Activated CD8-positive, alpha-beta T cell treated with anti-CD3 and anti-CD28 coated beads, Interleukin-2, amount 10 ng/mL, durations not matched to agents 7 days and 5 days (primary cell): ENCODE measurements at places on chromosomes 6 and 20.

GRCh38 chr20:5078399-5078958, 41.3 kb downstream of the PCNA start:
- peak; percentile 93 for DNase-seq

- no peak for DNase-seq
Measured at GRCh38 chr6:4904461-4905025, 99.3 kb downstream of the RPP40 start.

- DNase-seq = peak; percentile 47
Measured at GRCh38 chr6:53701333-53702218, 36.0 kb upstream of the KLHL31 start.

DNA sequence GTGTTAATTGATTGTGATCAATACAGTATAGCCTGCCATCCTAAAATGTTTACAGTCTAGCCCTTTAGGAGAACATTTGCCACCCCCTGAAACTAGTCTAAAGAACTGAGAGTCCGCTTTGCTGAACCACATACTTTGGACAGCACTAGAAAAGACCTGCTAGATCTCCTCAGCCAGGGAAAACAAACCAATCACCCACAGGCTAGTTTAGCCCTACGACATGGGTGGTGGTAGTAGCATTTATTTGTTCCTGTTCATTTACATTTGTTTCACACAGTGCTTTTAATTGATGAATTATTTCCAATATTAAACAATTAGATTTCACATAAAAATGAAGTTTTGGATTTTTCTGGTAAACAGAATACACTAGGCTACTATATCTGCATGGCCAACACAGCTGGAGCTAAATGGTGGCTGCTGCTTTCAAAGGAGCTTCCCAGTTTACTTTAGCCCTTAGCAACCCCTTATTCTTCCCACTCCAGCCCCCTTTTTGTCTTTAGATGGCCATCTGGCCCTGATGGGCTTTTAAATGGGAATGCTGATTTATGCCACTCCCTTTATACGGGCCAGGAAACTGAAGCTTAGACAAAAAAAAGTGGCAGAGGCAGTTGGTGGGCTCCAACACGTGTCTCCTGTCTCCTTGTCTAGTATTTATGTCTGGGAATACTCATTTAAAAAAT, 72.4 kb downstream of the ADGRG6 start:
- no peak for DNase-seq

- peak; percentile 84 for DNase-seq
Measured at GRCh38 chr20:13231031-13231752, 10.1 kb downstream of the ISM1 start.

GRCh38 chr6:147057705-147058342, 146.4 kb upstream of the STXBP5 start:
- DNase-seq = no peak

DNA sequence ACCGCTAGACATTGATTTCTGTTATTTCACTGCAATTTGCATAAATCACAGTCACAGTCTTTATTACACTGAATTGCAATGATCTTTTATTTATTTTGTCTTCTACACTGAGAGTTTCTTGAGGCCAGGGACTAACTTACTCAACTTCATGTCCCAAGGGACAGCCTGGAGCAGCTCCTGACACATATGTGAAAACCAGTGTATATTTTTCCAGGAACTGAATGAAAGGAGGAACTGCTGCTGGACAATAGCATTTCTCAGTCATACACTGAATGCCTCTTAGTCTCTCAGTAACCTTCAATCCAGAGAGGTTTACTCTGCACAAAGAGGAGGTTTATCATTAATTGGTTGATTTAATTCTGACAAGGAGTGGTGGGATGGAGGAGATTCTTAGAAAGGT, 5.9 kb downstream of the F13A1 start:
- DNase-seq = peak; percentile 2

DNA sequence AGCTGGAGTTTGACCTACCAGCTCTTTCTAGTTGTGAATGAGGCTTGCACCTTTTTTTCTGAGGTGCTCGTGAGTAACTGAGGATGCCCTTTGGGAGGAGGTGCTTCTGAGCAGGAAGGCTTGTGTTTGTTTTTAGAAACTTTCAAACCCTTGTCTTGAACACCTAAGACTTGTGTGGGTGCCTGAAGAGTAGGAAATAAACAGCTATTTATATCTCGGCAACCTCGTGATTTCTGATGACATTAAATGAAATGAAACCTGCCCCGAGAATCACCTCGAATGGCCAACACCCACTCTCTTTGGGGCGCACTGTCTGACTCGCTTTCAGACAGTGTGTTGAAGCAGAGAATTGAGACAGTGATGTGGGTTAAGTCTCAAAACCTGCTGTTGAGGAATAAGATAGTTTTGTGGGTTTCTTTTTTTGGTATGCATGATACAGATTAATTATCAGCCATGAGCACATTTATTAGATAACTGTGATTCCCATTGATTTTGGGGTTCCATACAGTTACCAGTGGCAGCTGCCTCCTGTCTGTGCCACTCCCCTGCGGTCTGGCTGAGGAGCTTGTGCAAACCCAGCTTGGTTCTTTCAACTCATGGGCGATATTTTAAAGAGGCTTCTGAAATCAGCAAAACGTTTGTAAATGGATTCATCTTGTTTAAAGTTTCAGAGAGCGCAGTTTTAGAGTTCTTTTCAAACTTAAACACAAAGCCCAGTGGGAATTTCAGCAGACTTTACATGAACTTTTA, 8.4 kb downstream of the IRF4 start:
- DNase-seq = peak; percentile 56

DNA sequence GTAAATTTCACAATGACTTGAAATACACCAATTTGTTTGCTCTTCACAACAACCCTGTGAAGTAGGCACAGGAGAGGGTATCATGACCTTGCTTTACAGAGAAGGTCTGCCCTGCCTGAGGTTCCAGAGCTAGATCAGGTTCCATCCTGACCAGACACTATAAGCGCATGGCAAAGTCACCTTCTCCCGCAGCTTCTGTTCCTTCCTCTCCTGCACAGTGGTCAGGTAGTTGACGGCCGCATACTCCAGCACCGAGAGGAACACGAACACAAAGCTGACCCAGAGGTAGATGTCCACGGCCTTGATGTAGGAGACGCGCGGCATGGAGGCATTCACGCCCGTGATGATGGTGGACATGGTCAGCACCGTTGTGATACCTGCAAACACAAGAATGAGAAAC, 34.3 kb downstream of the PM20D2 start:
- DNase-seq = no peak

DNA sequence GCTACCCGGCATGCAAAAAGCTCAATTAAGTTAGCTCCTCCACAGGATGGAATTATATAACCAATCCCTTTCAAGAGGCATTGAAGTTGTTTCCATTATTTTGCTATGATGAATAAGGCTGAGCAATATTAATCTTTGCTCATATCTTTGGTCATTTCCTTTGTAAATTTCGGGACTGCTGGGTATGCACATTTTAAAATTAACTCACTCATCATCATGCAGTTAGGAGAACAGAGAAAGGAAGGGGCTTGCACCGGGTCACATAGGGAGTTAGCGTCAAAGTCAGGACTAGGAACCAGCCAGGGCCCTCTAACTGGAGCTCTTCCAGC, 430 bp upstream of the FAM110A start:
- no peak for DNase-seq

GRCh38 chr6:13273931-13274706, 54.2 kb downstream of the TBC1D7 start:
- peak; percentile 52 for DNase-seq

GRCh38 chr6:13044896-13045295, 283.4 kb downstream of the TBC1D7 start:
- DNase-seq = no peak

DNA sequence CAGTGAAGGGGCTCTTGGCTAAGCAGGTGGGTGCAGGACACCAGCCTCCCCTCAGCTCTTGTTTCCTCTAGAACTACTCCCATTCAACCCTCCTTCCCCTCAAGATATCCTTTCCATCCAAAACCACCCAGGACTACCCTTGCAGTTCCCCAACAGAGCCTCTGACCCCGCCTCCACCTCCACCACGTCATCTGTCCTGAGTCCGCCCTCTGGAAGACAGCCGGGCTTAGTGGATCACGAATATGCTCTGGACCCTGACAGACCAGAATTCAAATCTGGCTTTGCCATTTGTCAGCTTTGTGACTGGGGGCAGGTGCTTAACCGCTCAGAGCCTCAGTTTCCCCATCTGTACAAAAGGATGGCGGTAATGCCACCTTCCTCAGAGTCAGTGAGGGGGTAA, 31.4 kb downstream of the TFEB start:
- DNase-seq = no peak

DNA sequence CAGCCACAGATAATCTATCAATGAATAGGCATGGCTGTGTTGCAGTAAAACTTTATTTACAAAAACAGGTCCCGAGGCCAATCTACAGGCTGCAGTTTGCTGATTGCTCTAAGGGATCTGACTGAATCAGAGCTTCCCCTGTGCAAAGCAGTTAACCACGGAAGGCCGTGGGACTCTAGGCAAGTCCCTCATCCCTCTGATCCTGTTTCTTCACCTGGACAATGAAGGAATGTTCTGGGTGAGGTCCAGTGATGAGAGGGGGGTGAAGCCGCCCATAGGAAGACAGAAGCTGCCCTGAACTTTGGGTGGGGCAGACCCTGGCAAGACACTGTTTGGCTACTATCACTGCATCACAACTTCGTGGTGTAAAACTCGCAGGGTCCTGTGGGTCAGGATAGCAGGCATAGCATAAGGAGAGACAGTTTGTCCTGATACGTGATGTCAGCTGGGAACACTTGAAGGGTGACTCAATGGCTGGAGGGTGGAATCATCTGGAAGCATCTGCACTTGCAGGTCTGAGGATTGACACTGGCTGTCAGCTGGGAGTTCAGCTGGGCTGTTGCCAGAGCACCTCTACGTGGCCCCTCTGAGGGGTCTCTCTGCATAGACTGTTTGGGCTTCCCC, 33.3 kb upstream of the TGM2 start:
- DNase-seq = no peak

GRCh38 chr6:8065519-8065911, 1.3 kb upstream of the BLOC1S5 start:
- DNase-seq = no peak

DNA sequence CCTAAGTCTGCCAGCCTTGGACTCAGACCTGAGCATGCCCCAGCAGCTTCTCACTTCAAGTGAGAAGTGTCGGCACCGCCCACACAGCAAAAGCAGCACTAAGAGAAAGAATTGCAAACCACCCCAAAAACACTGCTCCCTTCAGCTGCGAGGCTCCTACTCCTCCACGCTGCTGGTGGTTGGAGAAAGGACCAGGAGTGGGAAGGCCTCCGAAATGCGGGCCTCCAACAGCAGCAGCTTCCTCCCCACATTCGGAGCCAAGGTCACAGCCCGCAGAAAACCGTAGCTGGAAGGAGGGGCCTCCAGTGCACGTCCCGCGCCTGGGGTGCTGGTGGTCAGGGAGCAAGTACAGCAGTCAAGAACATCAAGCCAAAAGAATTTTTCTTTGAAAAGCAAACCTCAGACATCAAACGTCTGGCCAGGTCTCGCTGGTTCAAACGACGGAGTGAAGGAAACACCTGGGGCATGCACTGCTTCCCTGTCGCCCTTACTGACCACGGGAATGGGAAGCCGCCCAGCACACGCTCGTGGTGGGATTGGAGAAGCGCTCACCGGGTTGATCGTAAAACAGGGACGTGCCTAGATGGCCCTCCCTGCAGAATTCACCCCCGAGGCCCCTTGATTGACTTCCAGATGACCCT, 185.6 kb upstream of the CST7 start:
- DNase-seq = no peak

DNA sequence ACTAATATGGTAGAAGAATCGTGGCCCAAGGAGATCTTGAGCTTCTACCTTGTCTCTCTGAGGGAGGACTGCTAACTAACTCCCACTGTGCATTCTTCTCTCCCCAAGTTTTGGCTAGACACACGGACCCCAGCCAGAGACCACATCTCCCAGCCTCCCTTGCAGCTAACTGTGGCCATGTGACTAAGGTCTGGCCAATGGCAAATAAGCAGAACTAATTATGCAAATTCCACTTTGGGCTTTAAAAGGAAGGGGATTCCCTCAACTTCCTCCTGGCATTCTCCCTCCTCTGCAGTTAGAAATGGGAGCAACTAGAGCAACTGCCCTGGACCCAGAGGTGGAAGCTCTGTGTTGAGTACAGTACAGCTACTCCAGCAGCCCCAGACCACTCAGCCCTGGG, 15.4 kb downstream of the BPIFA2 start:
- DNase-seq = no peak

- no peak for DNase-seq
Measured at GRCh38 chr6:105836889-105837288, 249.2 kb upstream of the PRDM1 start.

- DNase-seq = no peak
Measured at GRCh38 chr6:36139431-36139830, 9.1 kb downstream of the MAPK13 start.

DNA sequence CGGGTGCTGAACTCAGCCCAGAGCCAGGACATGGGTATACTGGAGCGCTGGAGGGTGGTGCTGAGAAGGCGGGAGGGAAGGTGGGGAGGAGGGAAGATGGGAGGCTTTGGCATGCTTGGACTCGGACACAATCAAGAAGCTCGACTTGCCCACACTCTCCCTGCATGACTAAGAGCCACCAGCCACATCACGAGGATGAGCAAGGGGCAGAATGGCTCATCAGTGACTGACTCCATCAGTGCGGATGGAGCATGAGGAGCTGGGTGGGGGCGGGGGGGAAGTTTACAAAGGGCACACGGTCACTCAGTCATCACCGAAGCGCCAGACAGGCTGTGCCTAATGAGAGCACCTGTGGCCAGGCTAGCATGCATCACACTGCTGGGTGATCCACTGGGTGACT, 222.8 kb downstream of the KIF16B start:
- DNase-seq = no peak
